Spinal cord (tissue), 10 donors: ENCODE measurements at places on chromosomes 3 and 15. TPM values are rescaled to one million over a fixed set of nuclear protein-coding genes. Genes with fewer than 3 reads are reported as not detected.
A peak's percentile ranks its signal among the peaks of the same experiment; 100 is the strongest.

GRCh38 chr3:108088697-108089096, 2.1 kb downstream of the CD47 start:
- H3K27ac ChIP-seq, result no peak overlapping the region
- no peak for DNase-seq
- peaks cover 9% of the 10 kb centered on the region for H3K27me3 ChIP-seq

DNA sequence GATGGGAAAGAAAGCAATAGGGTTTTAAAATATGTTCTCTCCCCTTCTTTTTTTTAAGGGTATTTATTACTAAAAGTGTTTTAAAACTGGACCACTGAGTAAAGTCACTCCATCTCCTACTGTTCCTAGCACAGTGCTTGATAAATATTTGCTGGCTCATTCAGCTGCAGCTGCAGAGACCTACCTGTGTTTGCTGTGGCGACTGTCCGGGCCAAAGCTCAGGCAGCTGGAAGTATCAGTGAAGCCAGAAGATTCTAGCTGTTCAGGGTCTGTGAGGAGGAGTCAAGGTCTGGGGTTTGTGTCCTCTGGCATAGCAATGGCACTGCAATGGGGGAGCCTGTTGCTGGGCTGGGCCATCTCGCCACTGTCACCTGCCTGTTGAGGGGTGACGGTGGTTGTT, 109.9 kb downstream of the RPLP1 start:
- peaks cover 16% of the 10 kb centered on the region for H3K4me1 ChIP-seq
- DNase-seq, result no peak
- H3K4me3 ChIP-seq, result no peak overlapping the region
- no peaks in the 10 kb centered on the region for H3K36me3 ChIP-seq
- no peak overlapping the region for H3K27ac ChIP-seq

DNA sequence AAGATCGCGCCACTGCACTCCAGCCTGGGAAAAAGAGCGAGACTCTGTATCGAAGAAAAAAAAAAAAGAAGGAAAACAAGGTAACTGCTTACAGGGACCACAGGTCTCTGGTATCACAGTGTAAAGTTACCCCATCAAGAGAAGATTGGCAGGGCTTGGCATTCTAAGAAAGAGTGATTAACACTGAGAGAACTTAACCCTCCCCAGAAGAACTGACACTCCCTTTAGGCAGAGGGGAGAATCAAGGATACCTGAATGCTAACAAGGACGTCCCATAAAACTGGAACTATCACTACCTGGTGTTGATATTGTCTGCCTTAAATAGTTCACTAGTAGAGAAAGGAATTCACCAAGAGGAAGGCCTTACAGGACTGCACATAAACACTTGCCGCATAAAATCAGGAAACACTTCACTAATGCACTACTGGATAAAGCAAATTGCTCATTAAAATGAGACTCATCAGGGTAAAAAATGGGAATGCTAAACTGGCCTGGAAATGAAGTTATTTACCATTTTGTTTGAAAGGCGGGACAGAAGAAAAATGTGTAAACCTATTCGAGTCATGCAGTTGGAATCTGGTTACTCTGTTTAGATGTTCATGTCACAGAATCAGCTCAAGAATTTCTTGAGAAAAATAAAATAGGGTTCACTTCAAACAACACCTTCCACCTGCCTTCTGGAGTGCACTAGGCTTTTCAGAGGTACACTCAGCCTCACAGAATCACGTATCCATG, 121.6 kb downstream of the FOXP1 start:
- H3K27me3 ChIP-seq, result no peaks in the 10 kb centered on the region
- no peak for DNase-seq

- H3K4me3 ChIP-seq, result no peak overlapping the region
- peaks cover 11% of the 10 kb centered on the region for H3K4me1 ChIP-seq
- peak; percentile 25 for DNase-seq
- H3K36me3 ChIP-seq, result no peaks in the 10 kb centered on the region
These were observed 60.5 kb downstream of the IGF2BP2 start for GRCh38 chr3:185764163-185764979.

The RETNLB gene
- not detected for total RNA-seq

The HMG20A gene
- total RNA-seq, result 48.6 TPM

The SHC4 gene
- 11.0 TPM for total RNA-seq

The GOLGA6D gene
- total RNA-seq, result 0.10 TPM

The MORF4L1 gene
- total RNA-seq, result 468 TPM

The GP5 gene
- total RNA-seq, result 0.33 TPM

The ADAMTSL3 gene
- 25.2 TPM for total RNA-seq
